ENCODE measurements at places on chromosomes 5 and 9.
A peak's percentile ranks its signal among the peaks of the same experiment; 100 is the strongest.

GRCh38 chr5:13249854-13250253 is 694.6 kb downstream of the DNAH5 start:
- no peak for DNase-seq

GRCh38 chr9:19698960-19699359 is 89.9 kb downstream of the SLC24A2 start:
- no peak for DNase-seq

GRCh38 chr5:81575924-81576323 is 175.0 kb downstream of the SSBP2 start:
- no peak for DNase-seq

GRCh38 chr5:180095545-180095944 is 24.0 kb upstream of the RNF130 start:
- DNase-seq, result no peak

- no peak for DNase-seq
Measured at GRCh38 chr5:62722360-62722759, 143.7 kb downstream of the LRRC70 start.

GRCh38 chr9:126652140-126652582 is 38.4 kb downstream of the LMX1B start:
- no peak for DNase-seq

DNA sequence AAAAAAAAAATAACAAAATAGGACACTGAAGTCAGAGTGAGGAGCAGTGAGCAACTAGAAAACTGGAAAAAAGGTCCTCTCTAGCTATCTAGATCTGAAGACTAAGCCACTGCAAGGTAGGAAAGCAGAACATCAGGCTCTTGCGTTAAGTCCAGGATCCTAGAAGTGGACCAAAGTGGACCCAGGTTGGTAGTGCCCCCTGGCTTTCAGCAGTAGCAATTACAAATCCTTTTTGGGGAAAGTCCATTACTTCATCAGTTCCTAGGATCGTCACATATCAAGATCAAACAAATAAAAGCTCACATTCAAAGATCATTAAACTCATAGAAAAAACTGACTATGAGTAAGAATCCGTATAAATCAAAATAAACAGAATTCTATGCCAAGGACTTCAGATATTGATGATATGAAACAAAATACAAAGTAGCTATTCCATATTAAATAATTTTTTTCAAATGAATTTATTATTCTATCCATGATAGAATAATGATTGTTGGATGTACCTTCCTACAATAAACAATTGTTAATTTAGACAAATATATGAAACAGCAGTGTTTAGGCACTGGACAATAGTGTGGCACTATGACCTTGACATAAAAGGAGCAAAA is 6.5 kb upstream of the RICTOR start:
- DNase-seq, result peak; percentile 41

- DNase-seq, result no peak
Measured at GRCh38 chr5:159727167-159727566, 189.1 kb upstream of the ADRA1B start.

- DNase-seq, result no peak
Measured at GRCh38 chr9:16266648-16267276, 603.7 kb downstream of the BNC2 start.

- no peak for DNase-seq
Measured at GRCh38 chr9:78831726-78832125, 534.8 kb downstream of the PSAT1 start.

GRCh38 chr5:159458217-159458711 is 128.0 kb upstream of the IL12B start:
- no peak for DNase-seq

Measured in NCI-H524 treated with DMSO at 0.1 percent for 48 hours (cell line).